Left forelimb (tissue), 1 donor: ENCODE measurements at places on chromosomes 1 and 21.

DNA sequence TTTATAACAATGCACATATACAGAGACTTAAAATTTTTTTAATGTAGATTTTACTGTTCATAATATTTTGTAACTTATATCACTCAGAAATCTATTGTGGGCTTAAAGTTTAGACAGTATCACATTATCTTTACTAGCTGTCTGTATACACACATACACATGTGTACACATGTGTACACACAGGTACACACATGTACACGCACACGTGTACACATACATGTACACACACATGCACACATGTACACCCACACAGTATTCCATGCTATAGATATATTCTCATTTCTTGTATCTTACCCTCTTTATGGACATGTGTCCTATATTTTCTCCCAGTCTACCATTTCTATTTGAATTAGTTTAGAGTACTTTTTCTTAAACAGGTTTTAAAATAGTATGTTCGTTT lies 123.3 kb downstream of the USP25 start:
- DNase-seq = no peak

- DNase-seq = no peak
These were observed 14.6 kb downstream of the HUNK start for GRCh38 chr21:31887391-31887841.

- DNase-seq = no peak
These were observed 69.1 kb downstream of the SPSB1 start for GRCh38 chr1:9361630-9362260.

GRCh38 chr1:31785020-31785946 lies 21.1 kb upstream of the ADGRB2 start:
- peak; percentile 57 for DNase-seq

DNA sequence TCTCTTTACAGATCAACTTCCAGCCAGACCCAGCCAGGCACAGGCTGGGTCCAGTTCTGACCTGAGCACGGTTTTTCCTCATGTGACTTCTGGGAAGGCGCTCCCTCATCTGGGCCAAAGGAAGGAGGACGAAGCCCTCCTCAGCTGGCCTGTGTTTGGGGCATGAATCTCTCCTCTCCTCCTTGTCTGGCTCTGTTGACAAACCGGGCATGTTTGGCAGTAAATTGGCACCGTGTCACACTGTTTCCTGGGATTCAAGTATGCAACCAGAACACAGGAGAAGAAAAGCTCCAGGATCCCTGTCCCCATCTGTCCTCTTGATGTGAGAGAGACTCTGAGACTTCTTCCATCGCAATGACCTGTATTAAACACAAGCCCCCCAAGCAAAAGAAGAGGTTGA lies 18.3 kb downstream of the NECAP2 start:
- DNase-seq = no peak

DNA sequence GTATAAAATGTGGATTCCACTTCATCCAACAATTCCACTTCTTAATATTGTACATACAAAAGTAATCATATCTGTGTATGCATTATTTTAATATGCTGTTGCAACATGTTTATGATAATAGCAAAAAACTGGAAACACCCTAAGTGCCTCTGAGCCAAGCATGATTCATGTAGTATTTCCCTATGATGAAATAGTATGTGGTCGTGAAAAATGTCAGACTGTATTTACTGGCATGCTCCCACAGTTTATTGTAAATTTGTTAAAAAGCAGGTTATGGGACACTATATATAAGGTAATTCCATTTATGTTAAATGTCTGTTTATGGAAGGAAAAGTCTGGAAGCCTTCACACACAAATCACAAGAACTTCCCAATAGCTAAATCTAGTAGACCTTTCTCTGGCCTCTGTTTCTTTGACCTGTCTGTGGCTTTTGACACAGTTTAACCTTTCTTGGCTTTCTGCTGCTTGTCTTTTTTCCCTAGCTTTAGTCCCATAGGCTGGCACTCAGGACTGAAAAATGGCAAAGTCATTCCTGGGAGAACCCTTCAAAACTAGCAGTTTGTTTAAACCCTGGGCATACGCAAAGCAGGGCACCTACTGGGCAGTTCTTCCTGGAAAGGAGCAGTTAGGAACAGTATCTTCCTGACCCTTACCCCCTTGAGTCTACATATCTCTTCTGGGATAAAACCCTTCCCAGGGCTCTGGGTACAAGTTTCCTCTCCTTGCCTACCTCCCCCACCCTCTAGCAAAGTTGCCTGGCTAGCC lies 65.4 kb upstream of the ARTN start:
- DNase-seq = no peak

DNA sequence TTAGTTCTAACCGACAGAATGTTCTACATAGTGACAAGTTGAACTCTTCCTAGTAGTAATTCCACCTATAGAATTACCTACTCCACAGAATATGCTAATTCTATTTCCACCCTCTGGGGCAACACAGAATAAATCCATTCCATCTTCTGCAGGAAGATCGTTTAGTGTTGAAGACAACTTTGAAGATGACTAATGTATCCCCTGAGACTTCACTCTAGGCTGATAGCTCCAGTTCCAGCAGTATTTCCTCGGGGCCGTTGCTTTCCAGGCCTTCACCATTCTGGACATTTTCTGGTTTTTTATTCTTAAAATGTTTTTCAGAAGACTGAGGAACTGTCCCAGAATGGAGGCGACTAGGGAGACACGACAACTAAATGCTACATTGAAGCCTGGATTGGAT lies 61.0 kb upstream of the CSF1 start:
- DNase-seq = no peak
